Fibroblast of villous mesenchyme (primary cell): ENCODE measurements at places on chromosomes 11 and 22. TPM values are rescaled to one million over a fixed set of nuclear protein-coding genes. Genes with fewer than 3 reads are reported as not detected.

RNF141 gene
- 18.0 and 31.1 TPM in 2 replicates for total RNA-seq

F2 gene
- not detected in 2 replicates for total RNA-seq

DNA sequence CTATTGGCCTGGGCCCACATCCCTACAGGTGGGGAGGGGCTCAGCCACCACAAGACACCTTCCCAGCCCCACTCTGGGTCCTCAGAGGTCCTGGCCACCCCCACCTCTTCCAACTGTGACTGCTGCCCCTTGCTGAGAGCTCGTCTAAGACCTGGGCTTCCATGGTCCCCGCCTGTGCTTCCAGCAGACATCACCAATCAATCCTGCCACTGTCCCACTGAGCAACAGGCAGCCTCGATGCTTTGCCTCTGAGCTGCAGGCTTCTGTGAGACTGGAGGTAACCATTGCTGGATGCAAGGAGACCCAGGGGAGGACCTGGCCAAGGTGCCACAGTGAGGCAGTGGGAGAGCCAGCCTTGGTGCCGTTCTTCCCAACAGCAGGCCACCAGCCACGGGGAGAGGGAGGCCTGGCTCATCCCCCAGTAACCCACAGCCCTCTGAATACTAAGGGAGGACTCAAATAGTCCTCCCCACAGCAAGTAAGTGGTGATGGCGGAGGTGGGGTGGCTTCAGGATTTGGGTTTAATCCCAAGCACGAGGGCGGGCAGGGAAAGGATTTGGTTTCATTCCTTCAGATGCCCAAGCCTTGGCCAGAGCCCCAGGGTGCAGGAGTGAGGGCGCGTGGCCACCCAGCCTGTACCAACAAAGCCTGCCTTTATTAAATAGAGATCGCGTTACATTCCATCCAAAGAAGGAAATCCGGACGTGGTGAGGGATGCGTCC, 5.5 kb upstream of the FADS3 start:
- no peak for DNase-seq

DNA sequence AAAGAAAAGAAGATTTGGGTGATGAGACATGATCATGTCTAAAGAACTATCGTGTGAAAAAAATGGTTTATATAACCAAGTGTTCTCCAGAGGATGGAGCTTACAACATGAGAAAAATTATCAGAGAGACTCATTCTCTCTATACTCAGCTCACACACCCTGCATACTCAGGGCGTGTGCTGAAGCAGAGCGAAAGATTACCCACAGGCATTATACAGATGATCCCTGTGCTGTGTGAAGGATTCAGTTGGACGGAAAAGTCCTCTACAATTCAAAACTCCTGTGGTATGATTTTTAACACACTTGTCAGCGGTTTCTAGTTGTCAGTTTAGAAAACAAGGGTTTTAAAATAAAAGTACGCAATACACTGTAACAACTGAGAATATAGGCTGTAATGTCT, 267.3 kb downstream of the DLG2 start:
- no peak for DNase-seq

DNA sequence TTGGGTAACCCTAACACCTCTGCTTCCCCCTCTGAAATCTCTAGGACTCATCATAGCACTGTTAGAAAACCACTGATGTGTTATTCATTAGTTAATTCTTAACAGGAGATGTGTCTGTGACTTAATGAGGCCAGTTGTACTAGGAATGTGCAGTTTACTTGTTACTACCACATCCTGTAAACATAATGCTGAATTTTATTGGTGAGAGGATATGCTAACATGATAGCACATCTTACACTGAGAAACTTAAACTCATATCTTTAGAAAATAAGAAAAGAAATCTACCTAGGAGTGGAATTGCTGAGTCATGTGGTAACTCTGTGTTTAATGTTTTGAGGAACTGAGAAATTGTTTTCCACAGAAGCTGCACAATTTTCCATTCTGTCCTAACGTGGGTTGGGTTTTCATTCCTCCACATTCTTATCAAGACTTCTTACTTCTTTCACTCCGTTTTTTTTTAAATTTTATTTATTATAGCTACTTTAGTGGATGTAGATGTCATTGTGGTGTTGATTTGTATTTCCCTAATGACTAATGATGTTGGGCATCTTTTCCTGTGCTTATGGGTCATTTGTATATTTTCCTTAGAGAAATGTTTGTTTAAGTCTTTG, 33.7 kb downstream of the RNF121 start:
- peak; percentile 85 for DNase-seq

GRCh38 chr22:41799486-41800347, 762 bp upstream of the CCDC134 start:
- DNase-seq = peak; percentile 40

DNA sequence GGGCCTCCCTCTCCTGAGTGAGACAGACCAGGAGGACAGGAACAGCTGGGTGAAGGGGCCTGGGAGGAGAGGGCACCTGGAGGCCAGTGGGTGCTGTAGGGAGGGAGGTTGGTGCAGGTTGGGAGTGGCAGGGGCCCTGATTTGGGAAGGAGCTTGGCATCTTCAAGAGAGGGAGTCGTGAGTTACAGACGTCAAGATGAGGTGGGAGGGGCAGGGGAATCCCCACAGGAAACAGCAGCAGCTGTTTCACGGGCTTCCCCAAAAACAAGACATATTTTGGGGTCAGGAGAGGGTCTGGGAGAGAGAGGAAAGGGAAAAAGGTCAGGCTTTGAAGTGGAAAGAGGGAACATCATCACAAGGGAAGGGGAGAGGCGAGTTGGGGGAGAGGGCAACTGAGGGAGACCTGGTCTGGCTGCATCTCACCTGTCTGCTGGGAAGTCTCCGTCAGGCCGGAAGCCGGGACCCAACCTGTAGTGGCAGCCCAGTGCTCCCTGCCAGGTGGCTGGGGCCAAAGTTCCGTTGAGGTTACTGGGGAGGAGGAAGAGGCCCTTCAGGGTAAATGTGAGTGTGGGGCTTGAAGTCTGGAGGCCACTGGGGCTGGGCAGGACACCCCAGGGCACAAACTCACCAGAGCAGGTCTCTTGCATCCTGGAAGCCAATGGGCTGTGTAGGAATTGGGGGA, 4.4 kb downstream of the NAALADL1 start:
- no peak for DNase-seq

IFITM10 gene
- total RNA-seq = 0.32 and 0.43 TPM in 2 replicates

NRXN2 gene
- total RNA-seq = 2.6 and 5.2 TPM in 2 replicates

GRCh38 chr11:69318093-69318420, 24.1 kb downstream of the MYEOV start:
- DNase-seq = no peak
